ENCODE measurements at places on chromosomes 5 and 9.

DNA sequence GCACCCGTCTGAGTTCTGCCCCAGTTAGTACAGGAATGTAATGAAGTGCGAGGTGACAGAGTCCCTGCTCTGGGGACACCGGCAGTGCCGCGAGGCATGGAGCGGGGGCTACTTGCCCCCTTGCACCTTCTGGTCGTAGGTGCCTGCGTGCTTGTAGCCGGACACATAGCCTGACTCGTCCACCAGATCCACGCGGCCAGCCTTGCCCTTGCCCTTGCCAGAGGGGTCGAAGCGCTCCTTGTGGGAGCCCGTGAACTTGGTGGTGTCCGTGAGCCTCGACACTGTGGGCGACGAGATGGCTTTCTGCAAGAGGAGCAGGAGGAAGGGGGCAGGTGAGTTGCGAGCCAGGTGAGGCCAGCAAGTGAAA, 28.2 kb downstream of the TPPP start:
- DNase-seq = no peak

GRCh38 chr9:121364886-121365285, 5.2 kb downstream of the STOM start:
- no peak for DNase-seq

DNA sequence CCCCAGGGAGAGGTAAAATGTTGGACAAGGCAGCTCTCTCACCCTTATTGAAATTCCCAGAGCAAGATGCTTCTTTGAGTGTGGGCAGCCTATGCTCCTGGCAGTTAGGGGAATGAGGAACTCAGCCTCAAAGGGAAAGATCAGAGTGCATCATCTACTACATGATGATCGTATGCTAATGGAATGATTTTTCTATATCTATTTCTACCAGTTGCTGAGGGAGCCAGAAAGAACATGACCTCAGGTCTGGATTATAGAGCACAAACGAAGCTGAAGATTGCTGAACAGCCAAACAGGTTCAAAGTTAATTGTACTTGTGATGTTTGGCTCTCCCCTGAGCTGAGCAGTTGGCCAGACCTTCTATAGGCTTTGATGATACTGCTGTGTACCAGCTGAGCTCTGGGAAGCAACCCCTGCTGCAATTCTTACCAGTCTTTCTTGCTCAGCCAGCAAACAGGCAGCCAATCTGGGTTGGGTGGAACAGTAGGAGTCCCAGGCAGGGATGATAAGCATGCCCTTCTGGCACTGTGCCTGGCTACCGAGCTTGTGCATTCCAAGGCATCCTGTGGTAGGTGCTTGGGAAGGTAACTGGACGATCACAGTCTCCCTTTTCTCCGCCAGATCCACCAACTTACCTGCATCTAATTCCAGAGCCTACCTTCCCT, 10.3 kb upstream of the FBXL7 start:
- DNase-seq = no peak

GRCh38 chr5:73892806-73893205, 266.8 kb downstream of the ARHGEF28 start:
- no peak for DNase-seq

DNA sequence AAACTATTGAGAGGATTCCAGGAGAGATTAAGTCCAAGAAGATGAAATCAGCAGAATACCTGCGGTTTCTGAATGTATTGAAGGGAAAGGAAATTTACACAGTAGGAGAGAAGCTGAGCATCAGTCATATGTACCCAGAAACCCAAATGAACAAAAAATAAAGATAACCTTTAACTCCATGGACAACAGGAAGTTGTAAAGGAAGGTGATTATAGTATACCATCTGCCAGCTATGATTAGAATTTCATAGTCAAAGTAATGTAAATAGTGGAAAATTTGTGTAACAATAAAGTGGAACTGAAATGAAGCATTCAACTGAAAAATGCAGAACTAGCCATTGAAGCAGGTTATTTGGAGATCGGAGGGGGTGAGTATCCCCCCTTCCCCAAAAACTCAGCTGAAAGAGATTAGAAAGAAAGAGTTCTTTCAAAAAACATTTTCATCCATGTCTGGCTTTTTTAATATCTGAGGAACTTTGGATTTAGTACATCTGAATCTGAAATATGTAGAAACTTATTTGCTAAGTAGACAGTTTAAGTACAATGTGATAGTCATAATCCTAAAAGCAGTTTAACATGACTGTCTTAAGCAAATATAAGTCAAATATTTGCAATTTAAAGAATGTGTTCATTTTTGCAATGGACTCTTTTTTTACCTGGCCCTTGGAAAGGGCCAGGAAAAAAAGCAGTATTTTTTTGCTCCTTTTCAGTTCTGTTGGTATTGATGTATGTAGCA, 58.4 kb downstream of the APC start:
- DNase-seq = no peak

DNA sequence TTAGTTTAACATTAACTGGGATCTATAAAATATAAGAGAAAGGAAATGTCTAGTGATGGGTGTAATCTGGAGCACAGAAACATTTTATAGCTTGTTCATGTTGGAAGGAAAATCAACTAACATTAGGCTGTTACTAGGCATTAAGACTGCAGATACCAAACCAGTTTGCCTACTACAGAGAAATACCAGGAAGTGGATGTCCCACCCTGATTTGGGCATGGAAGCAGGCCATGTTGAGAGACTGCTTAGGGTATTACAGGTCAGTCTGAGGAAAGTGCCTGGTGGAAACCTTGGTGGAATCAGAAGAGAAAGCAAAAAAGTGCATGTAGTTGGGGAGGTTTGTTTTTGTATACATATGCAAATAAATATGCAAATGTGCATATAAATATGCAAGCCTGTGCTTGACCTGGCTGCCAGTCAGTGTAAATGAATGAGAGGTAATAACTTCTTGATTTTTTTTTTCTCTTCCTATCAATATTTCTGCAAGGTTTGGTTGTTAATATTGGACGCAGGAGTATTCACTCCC, 9.6 kb upstream of the CCDC112 start:
- no peak for DNase-seq

DNA sequence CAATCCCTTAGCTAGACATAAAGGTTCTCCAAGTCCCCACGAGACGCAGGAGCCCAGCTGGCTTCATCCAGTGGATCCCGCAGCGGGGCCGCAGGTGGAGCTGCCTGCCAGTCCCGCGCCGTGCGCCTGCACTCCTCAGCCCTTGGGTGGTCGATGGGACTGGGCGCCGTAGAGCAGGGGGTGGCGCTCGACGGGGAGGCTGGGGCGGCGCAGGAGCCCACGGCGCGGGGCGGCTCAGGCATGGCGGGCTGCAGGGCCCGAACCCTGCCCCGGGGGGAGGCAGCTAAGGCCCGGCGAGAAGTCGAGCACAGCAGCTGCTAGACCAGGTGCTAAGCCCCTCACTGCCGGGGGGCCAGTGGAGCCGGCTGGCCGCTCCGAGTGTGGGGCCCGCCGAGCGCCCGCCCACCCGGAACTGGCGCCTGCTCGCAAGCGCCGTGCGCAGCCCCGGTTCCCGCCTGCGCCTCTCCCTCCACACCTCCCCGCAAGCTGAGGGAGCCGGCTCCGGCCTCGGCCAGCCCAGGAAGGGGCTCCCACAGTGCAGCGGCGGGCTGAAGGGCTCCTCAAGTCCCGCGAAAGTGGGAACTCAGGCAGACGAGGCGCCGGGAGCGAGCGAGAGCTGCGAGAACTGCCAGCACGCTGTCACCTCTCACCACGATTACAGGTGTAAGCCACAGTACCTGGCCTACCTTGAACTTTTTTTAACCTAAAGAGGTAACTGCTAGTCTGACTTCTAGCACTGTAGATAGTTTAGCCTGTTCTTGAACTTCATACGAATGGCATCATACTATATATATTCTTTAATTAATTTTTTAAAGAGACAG, 35.5 kb downstream of the PTGS1 start:
- no peak for DNase-seq

DNA sequence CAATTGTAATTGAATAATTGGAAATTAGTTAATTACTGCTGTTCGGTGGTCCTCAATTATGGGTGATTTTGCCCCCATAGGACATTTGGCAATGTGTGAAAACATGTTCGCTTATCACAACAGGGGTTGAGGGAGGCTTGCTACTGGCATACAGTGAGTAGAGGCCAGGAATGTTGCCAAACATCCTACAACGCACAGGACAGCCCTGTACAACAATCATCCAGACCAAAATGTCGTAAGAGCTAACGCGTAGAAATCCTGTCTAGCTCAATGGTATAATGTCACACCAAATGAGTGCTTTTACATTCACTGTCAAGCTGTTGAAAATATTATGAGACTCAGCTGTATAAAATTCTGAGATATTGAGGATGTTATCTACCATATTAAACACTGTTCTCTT, 464.4 kb upstream of the TUSC1 start:
- DNase-seq = no peak

- no peak for DNase-seq
Measured at GRCh38 chr5:78757269-78758053, 108.9 kb upstream of the LHFPL2 start.

DNA sequence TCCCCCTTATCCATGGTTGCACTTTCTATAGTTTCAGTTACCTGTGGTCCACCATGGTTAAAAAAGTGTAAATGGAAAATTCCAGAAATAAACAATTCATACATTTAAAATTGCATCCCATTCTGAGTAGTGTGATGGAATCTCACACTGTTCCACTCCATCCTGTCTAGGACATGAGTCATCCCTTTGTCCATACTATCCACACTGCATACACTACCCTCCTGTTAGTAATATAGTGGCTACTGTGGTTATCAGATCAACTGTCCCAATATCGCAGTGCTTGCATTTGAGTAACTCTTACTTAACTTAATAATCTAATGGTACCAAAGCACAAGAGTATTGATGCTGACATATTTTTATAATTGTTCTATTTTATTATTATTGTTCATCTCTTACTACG, 100.7 kb downstream of the RAB3C start:
- no peak for DNase-seq

- DNase-seq = no peak
Measured at GRCh38 chr9:13027879-13028278, 251.6 kb downstream of the MPDZ start.

GRCh38 chr5:87899721-87900131, 368.9 kb downstream of the TMEM161B start:
- no peak for DNase-seq

- DNase-seq = no peak
Measured at GRCh38 chr9:123514766-123515165, 158.8 kb downstream of the CRB2 start.

DNA sequence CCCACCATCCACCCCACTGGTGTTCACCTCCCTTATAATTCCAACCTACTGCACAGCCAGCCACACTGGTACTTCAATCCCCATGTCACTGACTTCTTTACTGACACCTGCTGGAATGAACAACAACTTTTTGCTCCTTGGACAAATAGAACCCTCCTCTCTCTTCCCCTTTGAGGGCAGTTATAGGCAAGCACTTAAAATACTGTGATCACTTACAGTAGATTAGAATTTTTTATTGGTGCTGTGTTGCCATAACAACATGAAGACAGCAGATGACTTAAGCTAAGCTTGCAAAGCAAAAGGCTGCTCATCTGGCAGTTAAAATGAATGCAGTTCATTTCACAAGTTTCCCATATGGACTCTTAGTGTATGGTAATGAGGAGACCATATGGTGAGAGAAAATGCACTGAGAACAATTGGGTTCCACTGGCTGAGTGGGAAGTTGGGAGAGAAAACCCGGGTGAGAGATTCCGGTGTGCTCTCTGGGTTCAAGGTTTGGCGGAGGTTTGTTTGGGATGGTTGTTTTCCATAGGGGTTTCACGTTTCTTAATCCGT, 374.3 kb downstream of the EBF1 start:
- DNase-seq = no peak

- DNase-seq = no peak
Measured at GRCh38 chr5:113271015-113271414, 163.8 kb downstream of the TSSK1B start.

- no peak for DNase-seq
Measured at GRCh38 chr9:123364241-123364824, 8.3 kb downstream of the CRB2 start.

- no peak for DNase-seq
Measured at GRCh38 chr5:133459474-133460160, 152.7 kb downstream of the FSTL4 start.

GRCh38 chr9:27329291-27329690, 32.3 kb upstream of the EQTN start:
- no peak for DNase-seq

Measured in CD4-positive, alpha-beta memory T cell (primary cell).